ENCODE measurements at places on chromosomes 5 and 9.

DNA sequence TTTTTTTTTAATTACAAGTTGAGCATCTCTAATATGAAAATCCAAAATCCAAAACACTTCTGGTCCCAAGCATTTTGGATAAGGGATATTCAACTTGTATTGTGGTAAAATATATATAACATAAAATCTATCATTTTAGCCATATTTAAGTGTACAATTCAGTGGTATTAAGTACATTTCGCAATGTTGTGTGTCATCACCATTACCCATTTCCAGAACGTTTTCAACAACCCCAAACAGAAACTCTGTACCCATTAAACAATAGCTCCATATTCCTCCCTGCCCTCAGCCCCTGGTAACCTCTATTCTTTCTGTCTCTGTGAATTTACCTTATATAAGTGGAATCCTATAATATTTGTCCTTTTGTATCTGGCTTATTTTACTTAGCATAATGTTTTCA lies 24.9 kb downstream of the TICAM2 start:
- no peak for DNase-seq

GRCh38 chr5:88183255-88183654 lies 85.4 kb downstream of the TMEM161B start:
- DNase-seq, result no peak

DNA sequence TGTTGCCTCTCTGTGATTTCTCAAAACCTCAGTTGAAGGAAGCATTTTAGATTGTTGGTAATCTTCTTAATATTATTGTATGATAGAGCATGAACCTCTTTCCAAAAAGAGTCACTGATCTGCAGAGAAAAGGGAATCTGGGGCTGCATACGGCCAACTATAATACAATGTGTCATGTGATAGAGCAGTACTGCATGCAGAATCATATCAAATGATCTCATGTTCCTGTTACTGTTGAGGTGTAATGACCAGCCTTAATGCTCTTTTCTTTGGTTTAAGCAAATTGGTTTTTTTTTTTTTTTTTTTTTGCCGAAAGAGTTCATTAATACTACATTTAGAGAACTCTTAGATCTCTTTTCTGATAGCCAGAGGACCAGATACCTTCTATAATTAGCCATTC lies 12.9 kb upstream of the MSMP start:
- no peak for DNase-seq

DNA sequence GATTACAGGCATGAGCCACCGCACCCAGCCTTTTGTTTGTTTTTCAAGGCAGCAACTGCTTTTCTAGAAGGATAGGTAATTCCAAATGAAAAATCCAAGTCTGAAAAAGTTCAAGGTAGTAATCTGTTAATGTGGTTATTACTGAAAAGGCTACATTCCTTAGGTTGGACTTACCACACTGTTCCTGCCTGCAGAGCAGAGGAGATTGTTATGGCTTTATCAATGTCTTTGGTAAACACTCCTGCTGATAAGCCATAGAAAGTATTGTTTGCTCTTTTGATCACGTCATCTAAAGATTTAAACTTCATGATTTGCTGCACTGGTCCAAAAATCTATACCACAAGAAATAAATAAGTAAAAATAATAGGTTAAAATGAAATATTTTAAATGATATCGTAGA lies 43.4 kb downstream of the ALDH1A1 start:
- no peak for DNase-seq

GRCh38 chr5:37773809-37774208 lies 66.0 kb downstream of the GDNF start:
- no peak for DNase-seq

- DNase-seq, result peak; percentile 29
Measured at GRCh38 chr5:61162832-61163567, 732 bp upstream of the SMIM15 start.

DNA sequence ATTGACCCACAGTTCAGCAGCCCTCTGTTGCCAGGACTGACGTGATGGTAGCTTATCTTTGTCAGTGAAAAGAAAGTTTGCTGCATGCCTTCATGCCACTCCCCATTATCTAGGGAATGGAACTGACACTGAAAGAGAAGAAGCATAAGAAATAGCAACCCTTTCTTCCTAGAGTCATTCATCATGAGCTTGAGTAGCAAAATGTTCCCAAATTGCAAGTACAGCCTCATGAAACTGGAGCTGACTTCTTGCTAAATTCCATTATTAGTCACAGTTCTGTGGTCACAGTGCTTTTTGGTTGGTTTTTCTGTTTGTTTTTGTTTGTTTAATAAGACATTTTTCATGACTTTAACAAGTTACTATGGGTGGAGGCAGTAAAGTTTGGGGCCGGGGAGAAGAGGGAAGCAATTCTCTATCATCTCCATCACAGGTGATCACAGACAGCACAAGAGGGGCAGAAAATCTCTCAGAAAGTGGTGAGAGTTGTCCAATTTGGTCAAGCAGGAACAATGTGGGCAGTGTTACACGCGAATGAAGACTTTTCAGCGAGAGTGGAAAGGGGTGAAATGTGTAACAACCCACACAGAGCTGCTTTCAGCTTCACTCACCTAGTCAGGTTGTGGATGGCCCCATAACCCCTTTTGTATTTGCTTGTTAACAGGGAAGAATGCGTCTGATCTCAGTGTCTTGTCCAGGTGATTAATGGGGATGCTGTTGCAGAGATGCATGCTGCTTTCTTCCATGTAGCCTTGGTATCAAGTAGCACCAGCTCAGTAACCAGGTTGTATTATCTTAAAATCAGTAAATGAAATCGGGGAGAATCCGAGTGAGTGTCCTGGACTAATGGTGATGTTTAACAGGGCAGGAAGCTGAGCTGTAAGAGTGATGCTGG lies 440.4 kb downstream of the DMRT2 start:
- DNase-seq, result no peak

DNA sequence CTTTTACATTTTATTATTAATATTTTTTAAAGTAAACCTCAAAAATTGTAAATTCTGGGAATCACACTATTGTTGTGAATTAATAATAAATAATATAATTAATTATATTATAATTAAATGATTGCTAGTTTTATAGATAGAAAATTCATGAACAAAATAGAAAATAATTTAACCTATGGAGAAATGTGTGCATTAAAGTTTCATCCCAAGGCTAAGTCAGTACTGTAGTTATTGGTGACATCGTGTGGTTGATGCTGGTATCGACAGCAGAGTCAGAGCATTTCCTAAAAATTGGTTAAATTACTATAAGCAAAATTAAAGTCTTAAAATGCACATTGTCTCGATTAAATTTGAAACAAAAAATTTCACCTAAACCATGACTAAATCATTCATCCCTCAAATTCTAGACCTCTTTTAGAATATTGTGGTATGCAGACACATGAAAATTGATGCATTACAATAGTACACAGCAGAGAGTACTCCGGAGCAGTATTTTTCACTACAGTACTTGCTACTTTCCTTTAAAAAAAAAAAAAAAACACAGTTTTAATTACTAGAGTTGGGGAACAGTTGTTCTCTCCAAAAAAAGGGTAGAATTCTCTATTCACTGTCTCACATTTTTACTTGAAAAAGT lies 73.9 kb downstream of the RORB start:
- DNase-seq, result peak; percentile 26

DNA sequence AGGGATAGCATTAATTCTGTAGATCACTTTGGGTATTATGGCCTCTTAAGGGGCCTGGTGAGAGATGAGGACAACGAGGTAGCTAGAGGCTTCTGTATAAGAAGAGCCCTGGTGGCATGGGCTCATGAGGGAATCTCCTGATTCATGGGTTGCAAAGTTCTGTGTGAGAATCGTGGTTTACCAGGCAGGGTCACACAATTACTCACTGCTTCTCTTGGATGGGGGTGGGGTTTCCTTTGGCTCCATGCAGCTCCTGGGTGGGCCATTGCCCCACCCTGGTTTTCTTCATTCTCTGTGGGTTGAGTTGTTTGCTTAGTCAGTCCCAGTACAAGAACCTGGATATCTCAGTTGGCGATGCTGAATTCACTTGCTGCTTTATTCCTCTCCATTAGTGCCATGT lies 30.9 kb upstream of the TNFSF15 start:
- no peak for DNase-seq

DNA sequence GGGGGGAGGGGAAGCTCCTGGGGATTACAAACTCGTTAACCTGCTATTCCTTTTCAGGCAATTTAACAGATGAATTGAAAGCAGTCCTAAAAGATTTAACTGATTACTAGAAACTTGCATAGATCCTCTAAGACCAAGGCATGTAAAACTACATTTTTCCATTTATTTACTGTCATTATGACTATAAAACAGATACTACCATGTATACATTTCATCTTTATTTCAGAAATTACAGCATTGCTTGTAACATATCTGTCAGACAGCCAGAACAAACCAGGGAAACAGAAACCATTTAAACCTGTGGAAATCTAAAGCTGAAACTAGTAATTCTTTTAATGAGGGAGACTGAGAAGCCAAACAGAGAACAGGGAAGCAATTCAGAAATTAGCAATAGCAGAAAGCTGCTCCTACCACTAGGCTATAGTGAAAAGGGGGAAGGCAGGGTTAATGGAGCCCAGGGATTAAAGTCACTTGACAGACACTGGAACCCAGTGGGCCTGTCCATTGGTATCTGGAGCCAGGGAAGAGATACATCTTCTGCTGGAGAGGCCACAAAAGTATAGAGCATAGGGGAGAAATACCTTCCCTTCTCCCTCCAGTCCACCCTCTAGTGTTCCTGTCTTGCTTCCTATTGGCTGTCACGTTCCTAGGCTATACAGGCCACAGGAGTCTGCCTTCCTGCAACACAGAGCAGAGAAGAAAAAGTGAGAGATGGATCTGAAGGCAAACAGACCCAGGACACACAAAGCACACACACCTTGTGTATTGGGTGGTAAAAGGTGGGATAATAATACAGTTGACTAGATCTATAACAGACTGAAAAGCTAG lies 33.8 kb downstream of the PDCD1LG2 start:
- DNase-seq, result no peak

- no peak for DNase-seq
Measured at GRCh38 chr9:9730174-9730573, 882.6 kb downstream of the PTPRD start.
